ENCODE measurements at places on chromosomes 2 and 18.

- DNase-seq: no peak
Measured at GRCh38 chr2:47206181-47206580, 51.1 kb upstream of the STPG4 start.

DNA sequence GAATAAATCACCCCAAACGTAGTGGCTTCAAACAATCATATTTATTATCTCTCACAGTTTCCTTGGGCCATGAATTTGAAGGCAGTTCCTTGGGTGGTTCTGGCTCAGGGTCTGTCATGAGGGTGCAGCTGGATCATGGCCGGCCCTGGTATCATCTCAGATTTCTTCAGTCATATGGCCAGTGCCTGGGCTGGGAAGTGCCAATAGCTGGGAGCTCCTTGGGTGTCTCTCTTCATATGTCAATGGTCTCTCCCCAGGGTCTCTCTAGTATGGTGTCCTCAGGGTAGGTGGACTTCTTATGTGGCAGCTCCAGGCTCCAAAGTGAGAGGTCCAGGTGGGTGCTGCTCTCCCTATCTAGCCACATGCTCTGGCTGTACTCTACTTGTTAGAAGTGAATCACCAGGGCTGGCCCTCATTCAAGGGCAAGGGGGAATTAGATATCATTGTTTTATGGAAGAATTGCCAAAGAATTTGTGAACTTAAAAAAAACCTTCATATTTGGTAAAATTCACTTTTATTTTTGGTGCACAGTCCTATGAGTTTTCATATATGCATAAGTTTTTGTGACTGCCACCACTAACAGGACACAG lies 15.4 kb downstream of the FHOD3 start:
- no peak for DNase-seq

- no peak for DNase-seq
Measured at GRCh38 chr2:39160982-39161381, 40.1 kb upstream of the SOS1 start.

DNA sequence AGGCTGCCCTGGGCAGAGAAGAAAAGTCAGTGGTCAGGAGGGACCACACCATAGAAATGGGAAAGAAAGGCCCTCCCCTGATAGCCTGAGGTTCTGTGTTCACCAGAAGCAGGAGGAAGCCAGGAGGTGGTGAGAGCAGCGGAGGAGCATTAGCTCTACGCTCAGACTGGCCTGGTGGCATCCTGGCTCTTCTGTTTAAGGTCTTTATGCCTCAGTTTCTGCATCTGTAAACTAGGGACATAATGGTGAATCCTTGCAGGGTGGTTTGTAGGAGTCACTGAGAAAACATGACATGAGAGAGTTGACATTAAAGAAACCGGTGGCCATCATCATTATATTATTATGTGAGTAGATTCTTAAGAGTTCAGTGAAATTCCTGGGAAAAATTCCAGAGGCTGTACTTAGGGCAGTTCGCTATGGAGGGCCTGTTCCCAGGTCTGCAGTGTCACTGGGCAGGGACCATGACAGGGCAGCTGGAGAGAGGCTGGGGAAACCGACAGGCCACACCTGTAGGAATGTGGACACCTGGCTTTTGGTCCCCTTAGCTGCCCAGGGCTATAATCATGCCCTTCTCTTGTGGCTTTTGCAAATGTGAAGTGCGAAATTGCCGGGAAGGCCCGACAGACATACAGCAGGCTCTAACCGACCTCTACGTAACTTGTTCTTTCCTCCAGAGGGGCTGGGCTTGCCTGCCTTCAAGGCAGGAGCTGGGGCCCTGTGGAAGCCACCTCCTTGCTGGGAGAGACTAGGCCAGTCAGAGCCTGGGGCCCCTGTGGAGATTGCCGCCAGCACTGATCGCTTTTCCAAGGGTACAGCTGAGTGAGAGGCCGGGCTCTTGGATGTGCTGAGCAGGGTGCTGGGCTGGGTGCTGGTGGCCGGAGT lies 31.0 kb downstream of the GLI2 start:
- DNase-seq: no peak

GRCh38 chr2:160687629-160688028 lies 194.0 kb upstream of the RBMS1 start:
- no peak for DNase-seq

DNA sequence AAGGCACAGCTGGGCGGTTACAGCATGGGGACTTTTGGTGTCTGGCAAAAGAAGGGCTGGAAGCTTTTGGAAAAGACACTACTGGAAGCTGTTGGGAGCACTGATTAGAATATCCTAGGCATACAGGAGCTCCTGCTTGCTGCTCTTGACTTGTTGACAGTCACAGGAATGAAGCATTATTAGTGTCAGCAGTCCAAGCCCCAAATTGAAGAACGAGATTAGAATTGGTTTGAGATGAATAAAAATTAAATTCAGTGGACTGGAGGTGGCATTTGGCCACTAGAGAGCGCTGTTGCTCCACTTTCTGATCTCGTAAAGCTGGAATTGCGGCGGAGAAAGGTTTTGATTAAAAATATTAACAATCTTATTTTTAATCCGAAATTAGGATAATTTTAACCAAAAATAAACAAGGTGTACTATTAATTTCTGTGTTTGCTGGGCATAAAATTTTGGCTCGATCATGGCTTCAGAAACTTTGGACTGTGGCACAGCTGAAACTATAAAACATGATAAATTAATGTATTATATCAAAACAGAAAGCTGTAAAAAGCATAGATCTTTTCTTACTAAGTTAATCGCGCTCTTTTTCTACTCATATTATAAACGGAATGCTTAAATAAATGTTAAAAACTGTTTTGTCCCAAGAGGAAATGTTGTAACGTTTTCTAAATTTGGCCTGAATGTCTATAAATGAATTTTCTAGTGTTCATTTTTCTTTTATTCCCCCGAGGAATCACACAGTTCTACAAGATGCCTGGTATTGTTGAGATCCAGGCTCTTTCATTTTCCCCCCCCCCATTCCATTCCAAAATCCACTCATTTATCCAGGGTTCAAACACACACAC lies 2.4 kb upstream of the HOXD8 start:
- DNase-seq: peak; percentile 76

DNA sequence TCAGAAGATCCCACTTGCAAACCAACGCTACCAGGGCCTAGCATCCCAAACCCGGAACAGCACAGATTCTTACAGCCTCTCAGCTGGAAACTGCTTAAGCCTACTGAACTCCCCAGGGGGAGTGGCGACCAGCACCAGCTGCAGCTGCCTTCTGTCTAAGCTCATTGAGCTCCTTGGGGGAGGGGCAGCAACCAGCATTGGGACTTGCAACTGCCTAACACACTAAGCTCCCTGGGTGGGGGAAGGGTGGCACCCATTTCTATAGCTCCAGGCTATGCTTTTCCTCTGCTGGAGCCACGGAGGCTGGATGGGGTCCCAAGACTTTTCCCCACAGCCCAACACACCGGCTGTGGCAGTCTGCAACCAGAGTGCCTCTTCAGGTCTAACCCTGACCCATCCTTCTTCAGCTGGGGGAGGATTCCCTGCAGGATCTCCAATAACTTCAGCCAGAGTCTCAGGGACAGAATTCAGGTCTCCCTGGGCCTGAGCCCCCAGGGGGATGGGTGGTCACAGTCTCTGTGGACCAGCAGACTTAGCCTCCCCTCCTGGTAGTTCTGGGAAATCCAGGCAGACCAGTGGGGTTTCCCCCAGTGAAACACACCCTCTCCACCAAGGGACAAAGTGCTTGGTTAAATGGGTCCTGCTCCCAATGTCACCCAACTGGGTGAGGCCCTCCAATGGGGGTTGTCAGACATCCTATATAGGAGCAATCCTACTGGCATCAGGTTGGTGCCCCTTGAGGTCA lies 45.9 kb upstream of the ITGA4 start:
- no peak for DNase-seq

- DNase-seq: no peak
Measured at GRCh38 chr2:101912545-101912944, 79.2 kb upstream of the IL1R2 start.

- no peak for DNase-seq
Measured at GRCh38 chr18:73927496-73927895, 220.1 kb downstream of the FBXO15 start.

DNA sequence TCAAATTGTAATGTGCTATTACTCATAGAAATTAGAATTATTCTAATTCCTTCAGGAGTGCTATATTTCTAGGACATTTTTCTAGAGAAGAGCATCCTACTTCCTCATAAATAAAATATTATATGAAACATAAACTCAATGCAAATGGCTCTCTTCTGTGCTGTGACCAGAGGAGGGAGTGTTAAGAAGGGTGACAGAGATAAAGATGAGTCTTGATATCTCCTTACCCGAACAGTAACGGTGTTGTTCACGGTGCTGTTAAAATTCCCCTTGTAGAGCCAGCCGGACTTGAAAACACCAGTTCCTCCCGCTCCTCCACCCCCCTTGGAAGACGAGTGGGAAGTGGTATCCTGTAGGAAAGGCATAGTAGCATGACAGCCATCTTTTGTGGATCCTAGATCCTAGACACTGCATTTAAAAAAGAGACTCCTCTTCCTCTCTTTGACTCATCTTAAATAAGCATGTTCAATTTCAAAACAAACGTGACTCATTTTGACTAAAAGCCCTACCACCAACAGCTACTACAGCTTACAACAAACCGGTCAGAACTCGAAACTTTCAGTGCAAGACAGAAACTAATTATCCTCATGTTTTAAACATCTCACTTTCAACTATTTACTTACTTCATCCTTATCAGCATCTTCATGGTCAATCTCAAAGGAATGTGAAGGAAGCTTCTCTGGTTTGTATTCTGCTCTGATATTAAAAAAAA lies 156.3 kb downstream of the DOCK10 start:
- no peak for DNase-seq

DNA sequence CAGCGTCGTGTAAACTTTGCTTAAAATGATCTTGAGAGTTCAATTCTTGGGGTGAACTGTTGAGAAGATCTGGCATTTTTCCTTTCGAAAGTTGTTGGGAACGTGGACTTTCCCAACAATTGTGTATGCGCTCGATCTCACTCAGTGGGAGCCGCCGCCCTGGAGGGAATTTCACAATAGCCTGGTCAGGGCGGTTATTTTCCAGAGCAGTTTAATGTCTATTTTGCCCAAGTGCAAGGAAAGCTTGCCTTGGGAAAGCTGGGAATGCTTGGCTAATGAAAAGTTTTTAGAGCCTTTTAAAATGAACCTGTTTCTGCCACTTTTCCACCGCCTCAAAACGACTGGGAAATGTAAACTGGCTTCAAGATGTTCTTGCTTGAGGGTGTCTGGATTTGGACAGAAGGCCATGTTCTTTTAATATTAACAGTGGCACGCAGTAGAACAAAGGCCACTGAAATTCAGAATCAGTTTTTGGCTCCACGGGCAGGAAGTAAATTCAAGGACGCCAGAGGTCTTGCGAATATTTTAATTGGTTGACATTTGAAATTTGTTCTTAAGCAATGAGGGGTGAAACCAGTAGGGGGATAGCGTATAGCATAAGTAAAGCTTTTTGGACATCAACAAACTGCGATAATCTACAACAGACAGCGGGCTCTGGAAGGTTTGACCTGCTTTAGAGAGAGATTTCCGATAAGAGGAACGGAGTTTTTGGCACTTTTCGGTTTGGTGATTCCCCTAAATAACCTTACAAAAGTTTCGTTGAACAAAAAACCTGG lies 1.2 kb downstream of the CFLAR start:
- peak; percentile 52 for DNase-seq

GRCh38 chr2:17822445-17823117 lies 6.3 kb downstream of the MSGN1 start:
- no peak for DNase-seq

DNA sequence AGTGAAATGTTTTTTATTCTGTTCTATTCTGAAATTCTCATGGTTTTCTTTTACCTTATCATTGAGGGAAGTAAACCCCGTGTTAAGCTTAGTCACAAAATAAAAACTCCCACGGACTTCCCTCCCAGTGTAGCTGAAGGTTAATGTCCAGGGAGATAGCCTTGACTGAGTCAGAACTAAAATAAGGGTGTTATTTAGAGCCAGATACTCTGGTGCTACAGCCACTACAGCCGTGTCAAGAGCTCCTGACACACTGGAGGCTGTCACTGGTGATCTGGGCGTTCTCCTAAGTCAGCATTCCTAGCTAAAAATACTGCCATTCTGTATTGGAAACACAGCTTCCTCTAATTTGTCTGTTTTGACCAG lies 82.0 kb upstream of the RANBP2 start:
- DNase-seq: no peak

GRCh38 chr2:217249121-217250012 lies 389.5 kb upstream of the TNP1 start:
- DNase-seq: no peak

- DNase-seq: no peak
Measured at GRCh38 chr2:7673853-7674252, 756.6 kb downstream of the RNF144A start.

- no peak for DNase-seq
Measured at GRCh38 chr2:115596659-115597375, 1154.4 kb downstream of the DPP10 start.

DNA sequence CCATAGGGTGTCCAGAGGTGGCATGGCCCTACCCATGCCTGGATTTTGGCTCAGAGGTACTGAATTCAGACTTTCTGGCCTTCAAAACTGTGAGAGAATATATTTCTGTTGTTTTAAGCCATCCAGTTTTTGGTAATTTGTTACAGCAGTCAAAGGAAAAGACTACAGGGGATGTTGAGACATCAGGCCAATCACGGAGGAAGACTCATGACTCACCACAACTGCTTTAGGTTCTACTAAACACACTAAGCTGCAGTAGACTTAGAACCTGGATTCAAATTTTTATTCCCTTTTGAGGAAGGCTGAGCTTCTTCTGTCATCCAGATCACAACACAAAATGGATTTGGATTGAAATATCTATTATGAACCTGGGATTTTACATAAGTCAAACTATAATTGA lies 12.0 kb upstream of the C2orf66 start:
- DNase-seq: no peak

DNA sequence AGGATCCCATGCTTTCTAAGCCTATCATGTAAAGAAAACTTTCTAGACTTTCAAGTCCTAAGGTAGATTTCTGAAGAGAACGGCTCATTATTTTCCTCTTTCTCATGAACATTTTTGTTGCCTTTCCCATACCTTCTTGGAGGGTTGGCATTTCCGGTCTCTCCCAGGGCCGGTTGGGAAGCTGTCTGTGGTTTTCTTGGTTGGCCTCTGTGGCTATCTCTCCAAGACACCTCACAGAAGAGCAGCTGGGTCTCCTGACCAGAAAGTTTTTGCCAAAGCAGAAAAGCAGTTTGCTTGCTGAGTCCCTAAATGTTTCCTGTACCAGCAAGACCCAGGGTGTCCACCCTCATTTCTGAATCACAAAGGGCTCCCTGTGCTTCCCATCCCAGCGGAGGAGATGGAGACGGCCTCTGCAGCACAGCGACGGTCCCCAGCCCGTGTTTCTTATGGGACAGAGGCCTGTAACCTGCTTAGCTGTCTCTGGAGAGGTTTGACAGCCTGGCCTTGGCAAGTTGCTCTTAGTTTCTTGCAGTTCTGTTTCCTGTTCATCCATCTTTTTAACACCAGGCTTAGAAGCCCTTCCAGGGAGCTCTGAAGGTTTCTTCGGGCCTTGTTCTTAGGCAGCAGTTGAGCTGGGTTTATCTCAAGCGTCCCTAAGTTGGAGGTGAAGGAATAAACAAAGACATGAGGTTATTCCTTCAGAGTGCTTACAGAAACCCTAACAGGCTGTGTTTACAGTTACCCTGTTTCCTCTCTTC lies 39.8 kb downstream of the GREB1 start:
- no peak for DNase-seq

GRCh38 chr18:11071300-11071699 lies 78.1 kb downstream of the PIEZO2 start:
- DNase-seq: no peak
